MM.1S (cell line): ENCODE measurements at places on chromosomes 13 and 19.

DNA sequence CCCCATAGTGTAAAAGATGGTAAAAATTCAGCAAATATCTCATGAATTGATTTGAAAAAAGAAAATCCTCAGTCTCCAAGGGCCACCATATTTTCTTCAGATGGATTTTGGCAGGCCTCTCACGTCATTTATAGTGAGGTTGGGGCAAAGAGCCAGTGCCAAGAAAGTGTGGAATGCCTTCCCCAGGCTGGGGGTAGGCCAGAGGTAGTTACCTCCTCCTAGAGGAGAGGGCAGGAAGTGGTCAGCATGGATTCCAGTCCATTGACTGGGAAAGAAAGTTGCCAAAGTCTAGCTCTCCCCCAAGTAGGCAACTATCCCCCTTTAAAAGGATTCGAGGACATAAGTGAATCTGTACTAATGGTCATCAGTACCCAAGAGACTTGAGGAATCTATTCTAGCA is 68.4 kb upstream of the KCTD4 start:
- no peak for DNase-seq

GRCh38 chr13:93029536-93029935 is 197.1 kb upstream of the GPC6 start:
- DNase-seq, result no peak

- DNase-seq, result no peak
Measured at GRCh38 chr13:40130871-40131636, 475.6 kb downstream of the COG6 start.

DNA sequence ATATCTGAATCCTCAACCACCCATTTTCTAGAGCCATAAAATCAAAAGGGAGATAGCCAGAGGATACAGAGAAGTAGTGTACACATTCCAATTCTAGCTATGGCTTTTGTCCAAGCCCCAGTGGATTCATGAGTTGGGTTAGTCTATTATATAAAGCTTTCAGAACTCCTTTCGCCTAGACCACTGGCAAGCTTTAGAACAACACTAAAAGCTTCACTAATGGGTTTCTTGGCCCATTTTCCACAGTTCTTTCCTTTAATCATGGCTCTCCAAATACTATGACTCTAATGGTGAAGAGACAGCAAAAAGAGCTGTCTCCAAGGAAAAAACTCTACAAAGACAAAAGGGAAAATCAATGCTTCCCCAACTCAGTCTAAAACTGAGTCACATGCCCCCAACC is 48.2 kb upstream of the SLITRK5 start:
- DNase-seq, result no peak

GRCh38 chr13:76887076-76887563 is 915 bp upstream of the KCTD12 start:
- DNase-seq, result no peak

DNA sequence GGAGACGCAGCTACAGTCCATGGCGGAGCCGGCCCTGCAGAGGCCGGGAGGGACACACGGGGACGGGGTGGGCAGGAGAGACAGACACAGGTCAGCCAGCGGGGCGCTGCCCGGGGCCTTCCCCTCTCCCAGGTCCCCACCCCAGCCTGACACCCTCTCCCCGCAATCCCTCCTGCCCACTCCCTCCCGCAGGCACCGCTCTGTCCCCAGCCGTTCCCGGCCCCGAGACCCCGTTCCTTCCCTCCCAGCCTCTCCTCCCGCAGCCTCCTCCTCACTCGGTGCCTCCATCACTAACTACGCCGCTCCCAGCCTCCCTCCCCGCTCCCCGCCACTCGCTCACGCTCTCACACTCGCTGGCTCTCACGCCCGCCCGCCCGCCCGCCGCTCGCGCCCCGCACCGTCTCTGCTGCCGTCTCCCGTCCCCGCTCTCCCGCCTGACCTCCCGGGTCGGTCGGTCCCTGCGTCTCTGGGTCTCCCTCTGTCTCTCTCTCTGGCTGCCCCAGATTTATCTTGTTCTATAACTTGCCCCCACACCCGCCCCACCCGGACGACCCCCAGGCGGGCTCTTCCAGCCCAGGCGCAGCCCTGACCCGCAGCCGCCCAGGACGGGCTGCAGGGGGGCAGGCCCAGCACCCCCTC is 15.2 kb downstream of the ERFL start:
- DNase-seq, result no peak

- no peak for DNase-seq
Measured at GRCh38 chr13:44118881-44119280, 239.2 kb downstream of the LACC1 start.

- DNase-seq, result no peak
Measured at GRCh38 chr19:44540736-44541135, 11.3 kb upstream of the CEACAM20 start.

DNA sequence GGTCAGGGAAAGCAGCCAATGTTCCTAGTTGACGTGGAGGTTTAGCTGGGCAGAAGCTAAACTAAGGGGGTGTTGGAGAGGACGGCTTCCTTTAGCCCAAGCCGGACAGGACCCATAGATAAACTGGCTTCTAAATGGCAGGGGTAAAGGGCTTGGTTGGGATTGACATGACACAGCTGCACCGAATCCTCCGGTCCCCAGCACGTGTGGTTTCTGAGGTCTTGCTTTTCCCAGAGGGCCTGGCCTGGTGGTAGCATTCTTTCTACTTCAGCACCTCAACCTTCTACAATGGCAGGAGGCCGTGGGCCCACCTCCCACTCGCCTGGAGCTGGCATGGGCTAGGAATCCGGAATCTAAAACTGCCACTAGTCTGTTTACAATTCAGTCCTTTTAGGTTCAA is 163.0 kb downstream of the FGF9 start:
- no peak for DNase-seq
